Activated CD8-positive, alpha-beta memory T cell treated with anti-CD3 and anti-CD28 coated beads for 4 hours (primary cell): ENCODE measurements at places on chromosomes 3 and 15.

- DNase-seq, result no peak
Observed at GRCh38 chr3:51873253-51873766, 2.1 kb downstream of the IQCF5 start.

DNA sequence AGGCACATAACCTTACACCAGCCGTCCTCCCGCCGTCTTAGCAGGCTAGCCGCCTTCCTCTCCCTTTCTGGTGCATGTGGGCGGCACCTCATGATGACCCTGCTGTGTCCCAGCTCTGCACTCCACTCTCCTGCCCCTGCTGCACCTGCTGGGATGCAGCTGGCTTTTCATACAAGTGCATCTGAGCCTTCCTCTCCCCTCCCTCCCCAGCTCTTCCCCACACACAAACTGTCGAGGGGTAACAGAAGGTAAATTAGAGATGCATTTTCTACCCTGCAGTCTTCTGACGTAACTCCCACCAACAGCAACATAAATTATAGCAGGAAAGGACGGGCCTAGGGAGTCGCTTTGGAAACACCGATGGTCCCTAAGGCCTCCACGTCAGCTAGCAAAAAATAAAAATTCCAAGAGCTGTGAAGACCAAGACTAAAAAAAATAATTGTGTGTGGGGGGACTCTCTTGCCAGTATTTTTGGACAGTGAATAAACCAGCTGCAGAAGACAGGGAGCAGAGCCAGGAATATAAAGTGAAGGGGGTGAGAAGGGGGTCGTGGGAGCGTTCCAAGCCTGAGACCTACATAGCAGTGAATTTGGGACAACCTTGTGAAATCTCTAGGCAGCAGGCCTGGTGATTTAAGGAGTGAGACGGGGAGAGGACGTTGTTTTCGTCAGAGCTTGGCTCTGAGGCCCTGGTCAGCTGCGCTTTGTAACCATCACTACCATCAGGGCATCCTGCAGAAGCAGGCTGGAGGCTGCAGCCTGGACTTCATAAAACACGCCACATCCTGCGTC, 216.2 kb downstream of the ADAMTS17 start:
- no peak for DNase-seq

DNA sequence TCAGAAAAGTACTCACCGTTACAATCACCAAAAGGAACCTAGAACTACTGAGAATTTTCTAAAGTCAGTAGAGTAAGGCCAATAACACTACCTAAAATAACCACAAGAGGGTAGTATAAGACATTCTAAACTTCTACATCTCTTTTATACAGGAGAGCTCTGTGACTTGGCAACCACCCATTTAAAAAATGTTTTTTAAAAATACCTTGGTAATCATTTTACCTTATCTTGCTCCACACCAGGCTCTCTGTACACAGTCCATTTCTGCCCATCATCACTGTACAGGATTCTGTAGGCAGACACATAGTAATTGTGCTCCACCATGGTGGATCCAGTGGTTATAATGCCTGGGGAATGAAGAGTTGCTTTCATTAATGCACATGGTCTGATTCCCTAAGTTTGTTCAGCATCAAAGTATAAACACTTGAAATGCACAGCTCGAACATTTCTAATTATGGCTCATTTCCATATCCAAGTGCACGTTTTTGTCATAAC, 54.5 kb downstream of the ST3GAL6 start:
- DNase-seq, result no peak

DNA sequence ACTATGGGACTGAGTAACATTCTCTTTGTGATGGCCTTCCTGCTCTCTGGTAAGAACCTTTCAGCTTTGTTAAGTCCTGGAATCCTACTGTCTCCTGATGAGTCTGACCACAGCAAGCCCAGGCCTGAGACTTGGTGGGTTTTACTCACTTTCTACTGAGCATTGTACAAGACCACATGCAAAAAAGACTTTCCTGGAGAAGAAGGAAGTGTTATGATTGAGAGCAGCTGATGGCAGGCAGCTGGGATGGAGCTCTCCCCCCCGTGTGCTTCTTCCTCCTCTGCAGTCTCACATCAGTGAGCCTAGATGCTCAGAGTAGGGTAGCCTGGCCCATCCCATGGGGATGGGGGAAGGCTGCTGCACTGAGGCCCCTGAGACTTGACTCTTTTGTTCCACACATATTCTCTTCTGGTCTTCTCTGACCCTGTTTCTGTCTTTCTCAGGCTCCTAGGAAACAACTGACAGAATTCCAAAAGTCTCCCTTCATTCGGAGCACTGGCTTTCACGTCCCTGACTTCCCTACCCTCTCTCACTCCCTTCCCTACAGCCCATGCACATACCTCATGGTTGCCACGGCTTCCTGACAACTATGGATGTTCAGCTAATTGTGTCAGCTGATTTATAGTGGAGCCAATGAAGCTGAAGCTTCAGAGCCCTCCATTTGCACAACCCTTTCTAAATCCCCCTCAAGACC, 36.6 kb downstream of the CD86 start:
- no peak for DNase-seq

DNA sequence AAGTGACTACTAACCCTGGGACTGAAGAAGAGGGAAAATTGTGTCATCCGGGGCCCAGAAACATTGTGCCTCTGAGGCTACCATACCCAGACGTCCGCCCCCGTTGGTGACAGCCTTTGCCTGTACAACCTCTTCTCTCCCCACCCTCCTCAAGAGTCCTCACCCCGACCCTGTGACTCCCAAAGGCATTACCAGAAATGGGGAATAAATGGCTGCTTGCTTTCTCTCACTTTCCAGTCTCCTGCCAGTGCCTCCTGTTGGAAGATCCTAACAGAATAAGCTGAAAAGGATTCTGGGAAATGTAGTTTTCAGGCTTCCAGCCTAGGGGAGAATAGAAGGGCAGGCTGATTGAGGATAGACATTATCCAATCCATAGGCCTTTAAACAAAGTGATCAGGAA, 30.8 kb upstream of the SLC25A36 start:
- DNase-seq, result no peak

DNA sequence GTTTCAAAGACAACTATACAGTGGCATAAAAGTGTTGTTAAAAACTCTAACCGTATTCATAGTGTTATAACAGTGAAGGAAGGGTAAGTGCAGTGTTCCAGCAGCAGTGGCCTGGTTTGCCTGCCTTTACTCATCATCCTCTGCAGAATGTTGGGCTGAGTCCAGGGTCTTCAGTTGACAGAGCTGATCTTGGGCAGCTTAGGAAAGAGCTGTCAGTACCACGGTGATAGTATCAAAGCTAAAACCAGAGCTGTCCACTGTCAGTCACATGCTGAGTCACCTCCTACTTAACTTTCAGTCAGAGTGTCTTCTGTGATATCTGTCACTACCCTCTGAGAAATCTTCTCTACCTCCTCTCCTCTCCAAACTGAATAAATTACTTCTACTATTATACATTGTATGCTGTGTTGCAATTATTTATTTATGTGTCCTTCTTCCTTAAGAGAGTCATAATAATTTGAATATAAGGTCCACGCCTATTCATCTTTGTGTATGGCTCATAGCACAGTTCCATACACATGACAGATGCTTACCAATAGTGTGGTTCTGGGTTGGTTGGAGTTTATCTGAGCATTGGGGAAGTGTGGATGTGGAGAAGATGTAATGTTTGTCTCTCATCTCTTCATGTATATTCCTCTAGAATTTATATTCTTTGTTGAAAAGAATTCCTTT, 242.1 kb downstream of the ZIC1 start:
- no peak for DNase-seq

GRCh38 chr15:65818927-65819562, 27.0 kb upstream of the DENND4A start:
- DNase-seq, result no peak

GRCh38 chr15:32886459-32886858, 168.7 kb downstream of the GREM1 start:
- DNase-seq, result no peak

- DNase-seq, result no peak
Observed at GRCh38 chr3:123098426-123099330, 31.9 kb downstream of the PDIA5 start.
